HT1080 (cell line): ENCODE measurements at places on chromosomes 3 and 15.

- DNase-seq = peak; percentile 95
Measured at GRCh38 chr3:14451844-14452739, 49.7 kb downstream of the SLC6A6 start.

DNA sequence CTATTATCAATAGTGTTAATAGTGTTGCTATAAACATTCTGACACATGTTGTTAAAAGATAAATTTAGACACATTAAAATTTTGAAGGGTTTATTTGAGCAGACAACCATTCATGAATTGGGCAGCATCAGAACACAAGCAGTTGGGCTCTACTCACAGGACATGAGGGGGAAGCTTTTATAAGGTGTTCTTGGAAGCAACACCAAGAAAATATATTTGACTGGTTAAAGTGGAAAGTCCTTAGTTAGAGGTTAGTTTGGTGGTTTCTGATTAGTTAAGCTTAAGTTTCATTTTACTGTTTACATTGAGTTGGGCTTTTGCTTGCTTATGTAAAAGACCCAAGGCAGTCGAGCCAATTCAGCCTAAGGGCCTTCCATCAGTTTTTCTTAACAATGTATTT is 220.7 kb downstream of the CD47 start:
- no peak for DNase-seq

DNA sequence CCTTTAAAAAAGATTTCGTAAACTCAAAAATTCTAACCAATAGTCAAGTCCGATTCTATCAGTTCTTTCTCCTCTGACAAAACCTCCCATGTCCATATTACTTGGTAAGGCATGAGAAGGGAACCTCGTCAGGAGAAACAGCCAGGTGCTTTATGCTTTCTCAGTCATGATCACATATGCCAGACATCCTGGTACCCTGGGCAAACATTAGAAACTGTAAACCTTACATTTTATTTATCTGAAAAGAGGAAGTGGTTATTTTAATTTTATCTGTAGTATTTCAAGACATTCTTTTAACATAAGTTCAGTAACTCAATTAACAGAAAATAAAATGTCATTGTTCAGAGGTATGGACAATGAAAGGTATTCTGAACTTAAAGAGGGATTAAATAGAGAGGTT is 474.8 kb upstream of the GBE1 start:
- DNase-seq = no peak

GRCh38 chr3:72797773-72798543 is 50.3 kb downstream of the SHQ1 start:
- no peak for DNase-seq

DNA sequence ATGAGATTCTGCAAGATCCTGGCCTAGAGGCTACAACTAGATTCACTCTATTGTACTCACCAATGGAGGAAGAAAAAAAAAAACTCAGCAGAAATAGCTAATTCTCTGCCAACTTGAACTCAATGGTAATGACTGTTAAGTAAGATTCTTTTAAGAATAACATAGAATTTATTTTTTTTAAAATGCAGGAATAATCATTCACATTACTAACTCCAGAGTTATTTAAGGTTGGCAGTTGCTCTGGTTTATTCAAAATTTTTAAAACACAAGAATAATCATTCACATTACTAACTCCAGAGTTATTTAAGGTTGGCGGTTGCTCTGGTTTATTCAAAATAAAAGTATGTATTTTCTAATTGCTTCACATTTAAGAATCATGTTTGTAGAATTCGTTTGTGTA is 1071.9 kb downstream of the IGSF11 start:
- no peak for DNase-seq

GRCh38 chr3:72597756-72598195 is 250.5 kb downstream of the SHQ1 start:
- no peak for DNase-seq

DNA sequence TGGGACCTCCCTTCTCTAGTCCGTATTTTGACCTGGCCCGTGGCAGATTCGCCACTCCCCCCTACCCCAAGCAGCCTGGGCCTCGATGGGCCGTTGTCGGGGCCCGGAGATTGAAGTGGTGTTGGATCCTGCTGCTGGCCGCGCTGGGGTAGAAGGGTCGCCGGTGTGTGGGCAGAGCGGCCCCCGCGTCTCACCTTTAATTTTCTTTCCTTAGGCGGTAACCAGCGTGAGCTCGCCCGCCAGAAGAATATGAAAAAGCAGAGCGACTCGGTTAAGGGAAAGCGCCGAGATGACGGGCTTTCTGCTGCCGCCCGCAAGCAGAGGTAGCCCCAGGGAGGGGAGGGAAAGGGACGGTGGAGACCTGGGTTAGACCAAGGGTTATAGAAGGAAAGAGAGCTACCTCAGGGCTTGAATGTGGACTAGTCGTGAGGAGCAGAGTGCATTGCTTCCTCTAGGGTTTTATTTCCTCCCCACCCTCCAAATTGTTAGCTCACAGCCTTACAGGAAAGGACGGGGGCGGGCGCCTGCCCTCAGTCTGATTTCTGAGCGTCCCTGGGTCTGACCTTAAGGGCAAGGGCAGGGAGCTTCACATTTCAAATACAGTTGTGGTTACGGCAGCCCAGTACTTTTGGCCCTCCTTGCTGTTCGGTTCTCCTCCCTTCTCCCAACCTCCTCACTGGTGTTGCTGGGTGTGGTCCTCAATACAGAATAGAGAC is 799 bp downstream of the SERF2 start:
- peak; percentile 11 for DNase-seq

DNA sequence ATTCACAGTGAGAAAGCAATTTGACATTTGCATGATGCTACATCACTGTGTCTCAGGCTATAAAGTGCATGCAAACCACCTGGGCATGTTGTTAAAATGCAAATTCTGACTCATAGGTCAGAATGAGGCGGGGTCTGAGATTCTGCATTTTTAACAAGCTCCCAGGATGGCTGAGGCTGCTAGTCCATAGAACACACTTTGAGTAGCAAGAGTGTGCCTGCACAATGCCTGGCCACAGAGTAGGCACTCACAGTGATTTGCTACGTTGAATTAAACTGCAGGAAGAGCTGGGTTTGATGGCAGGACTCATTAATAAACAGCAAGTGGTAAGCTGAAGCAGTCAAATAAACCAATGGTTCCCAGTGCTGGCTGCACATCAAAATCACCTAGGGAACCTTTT is 48.1 kb downstream of the NTRK3 start:
- no peak for DNase-seq
